Endothelial cell of umbilical vein (primary cell): ENCODE measurements at places on chromosomes 5 and 9.

- DNase-seq: no peak
Observed at GRCh38 chr9:111939322-111939721, 42.7 kb downstream of the UGCG start.

DNA sequence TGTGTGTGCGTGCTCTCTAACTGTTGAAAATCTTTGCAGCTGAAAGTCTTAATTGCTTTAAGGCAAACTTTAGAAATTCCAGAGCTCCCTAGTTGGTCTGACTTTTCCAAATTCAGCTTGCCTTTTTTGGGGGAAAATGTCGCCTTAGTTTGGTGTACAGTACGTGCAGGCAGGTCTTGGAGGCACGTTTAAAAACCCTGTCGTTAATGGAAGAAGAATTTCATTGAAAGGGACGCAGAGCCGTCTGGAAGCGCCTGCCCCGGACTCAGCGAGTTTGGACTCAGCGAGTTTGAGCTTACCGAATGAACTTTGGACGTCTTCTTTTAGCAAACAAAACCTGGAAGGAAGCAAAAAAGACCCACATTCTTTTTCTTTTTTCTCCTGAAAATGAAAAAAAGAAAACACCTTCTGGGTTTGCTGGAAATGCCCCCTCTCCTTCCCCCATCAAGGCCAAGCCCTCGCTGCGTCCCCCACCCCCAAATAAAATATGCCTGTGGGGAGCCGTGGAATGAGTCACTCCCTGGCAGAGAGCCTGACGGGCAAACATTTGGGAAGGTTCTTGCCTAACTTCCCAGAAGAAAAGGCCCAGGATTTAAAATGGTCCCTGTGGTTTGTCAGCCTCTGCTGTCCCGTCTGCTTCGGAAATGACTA, 1.5 kb downstream of the NEK6 start:
- peak; percentile 77 for DNase-seq

DNA sequence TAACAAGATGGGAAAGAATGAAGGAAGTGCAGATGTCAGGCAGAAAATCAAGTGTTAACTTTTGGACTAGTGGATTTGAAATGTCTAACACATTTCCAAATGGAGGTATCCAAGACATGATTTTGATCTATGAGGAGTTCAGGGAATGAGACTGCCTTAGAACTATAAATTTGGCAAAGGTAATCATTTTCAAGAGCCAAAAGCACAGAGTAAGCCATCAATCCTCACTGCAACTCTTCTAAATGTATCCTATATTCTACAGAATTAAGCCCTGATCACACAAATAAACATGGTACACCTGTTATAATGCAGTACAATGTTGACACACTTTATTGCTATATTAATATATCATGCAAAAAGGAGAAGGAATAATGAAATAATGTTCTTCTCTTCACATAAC, 55.6 kb downstream of the SETX start:
- no peak for DNase-seq

DNA sequence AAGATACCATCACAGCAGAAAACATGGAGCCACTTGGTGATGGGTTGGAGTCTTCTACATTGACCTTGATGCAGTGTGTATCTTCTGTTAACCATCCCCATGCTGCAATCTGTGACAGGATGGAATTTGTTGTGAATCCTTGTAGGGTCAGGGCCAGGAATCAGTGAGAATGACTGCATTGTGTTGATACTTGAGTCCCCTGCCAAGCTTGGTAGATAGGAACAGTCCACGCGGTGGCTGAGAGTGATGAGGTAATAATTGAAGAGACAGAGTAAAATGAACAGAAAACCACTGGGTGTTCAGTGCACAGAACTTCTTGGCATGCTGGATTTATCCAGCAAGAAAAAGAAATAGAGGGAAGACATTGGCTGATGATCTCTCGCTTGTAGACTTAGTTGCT, 217.5 kb downstream of the MAN2A1 start:
- DNase-seq: no peak

DNA sequence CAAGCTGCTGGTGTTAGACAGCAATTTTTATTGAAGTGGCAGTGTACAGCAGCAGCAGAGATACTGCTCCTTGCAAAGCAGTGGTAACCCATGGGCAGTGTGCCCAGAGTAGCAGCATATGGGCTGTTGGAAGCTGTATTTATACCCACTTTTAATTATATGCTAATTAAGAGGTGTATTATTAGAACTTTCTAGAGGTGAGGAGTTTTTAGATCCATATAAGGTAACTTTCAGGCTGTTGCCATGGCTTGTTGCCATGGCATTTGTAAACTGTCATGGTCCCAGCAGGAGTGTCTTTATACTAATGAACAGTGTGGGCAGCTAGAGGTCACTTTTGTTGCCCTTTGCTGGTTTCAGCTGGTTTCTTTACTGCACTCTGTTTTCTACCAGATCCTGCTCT, 3.7 kb upstream of the PJA2 start:
- DNase-seq: no peak

DNA sequence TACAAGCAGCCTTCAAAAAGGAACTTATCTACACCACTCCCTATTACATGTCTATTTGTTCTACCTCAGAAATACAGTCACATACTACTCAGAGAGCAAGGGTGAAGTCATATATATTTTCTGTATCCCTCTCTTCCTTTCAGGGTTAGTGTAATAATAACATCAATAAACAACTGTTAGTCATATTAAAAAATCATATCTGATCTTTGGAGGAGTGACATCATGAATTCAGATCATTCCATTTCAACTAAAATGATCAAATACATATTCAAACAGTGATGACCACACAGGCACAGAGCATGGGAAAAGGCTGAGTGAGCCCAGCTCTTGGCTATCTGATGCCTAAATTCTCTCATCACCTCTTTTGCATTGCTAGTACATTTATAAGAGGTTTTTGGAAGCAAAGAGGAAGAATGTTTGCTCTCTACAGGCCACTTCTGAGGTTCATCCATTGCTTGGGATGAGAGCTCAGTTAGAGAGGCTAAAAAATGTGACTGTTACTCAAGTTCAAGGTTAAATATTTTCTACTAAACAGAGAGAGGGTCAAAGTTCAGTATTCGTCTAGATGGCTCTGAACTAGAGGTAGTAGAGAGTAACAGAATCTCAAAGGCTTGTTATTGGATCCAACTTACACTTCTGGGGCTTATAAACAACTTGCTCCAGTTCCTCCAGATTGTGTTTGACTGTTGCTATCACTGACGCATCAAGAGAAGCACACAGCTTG, 39.0 kb downstream of the RIGI start:
- peak; percentile 21 for DNase-seq

GRCh38 chr5:164721116-164721515, 1215.7 kb downstream of the MAT2B start:
- no peak for DNase-seq
